ENCODE measurements at places on chromosomes 13 and 19.

DNA sequence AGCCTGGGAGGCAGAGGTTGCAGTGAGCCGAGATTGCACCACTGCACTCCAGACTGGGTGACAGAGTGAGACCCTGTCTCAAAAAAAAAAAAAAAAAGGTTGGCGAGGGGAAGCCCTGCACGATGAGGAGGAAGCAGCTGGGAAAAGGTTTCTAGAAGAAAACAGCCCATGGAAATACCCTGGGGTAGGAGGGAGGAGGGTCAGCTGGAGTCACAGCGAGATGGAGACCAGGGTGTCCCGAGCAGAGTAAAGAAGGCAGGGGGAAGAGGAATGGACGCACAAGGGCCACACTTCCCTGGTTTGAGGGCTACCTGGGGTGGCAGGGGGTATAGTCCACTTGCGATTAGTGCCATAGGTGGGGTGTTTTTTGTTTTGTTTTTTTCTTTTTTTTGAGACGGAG is 6.4 kb downstream of the KANK3 start:
- no peak for DNase-seq

DNA sequence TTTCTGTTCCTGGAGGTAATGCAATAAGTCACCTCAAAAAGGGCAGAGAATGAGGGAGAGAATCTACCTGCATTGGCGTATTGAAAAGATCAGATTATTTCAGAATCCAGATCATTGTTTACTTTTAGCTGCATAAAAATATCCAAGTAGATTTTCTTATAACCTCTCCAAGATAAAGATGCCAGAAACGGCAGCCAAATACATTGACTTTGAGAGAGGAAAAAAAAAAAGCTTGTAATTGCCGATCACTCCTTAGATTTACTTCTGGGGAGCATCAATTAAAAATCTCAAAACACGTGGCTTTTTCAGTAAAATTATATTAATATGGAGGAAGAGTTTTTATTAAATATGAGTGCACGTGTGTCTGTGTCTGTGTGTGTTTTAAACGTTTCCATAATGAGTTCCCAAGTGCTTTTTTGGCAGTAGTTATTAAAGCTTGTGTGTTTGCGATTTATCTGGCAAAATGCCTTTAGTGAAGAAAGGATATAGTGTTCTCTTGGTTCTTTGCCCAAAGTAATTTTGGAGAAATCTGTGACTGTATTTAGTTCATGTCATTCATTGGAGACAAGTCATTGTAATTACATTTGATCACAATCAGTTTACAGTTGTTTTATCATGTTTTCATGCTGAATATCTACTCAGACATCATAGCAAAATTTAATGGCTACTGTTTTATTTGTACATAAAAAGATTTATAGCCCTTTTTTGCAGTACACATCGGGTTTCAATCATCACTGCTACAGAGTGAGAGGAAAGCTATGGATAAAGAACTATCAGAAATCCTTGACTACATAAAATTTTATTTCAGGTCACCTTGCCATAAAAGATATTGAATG is 176.1 kb downstream of the TM9SF2 start:
- DNase-seq, result no peak

GRCh38 chr13:67299751-67300150 is 69.6 kb upstream of the PCDH9 start:
- DNase-seq, result no peak

DNA sequence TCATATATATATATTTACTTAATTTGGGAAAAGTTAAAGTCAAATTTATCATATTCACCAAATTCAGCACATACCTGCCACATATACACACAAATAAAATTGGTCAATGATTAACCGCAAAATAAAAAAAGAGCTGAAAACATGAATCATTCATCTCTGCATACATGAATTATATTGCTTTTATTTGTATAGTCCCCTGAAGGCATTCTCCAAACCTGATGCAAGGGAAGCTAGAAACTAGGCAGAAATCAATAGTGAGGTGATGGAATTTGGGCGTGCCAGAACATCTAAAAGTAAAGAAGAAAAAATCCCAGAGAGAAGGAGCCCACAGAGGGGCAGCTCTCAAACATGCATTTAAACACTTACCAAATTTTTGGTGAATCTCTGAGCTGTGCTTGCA is 60.1 kb downstream of the UFM1 start:
- no peak for DNase-seq

GRCh38 chr13:99601535-99601934 is 100.3 kb downstream of the TM9SF2 start:
- DNase-seq, result no peak

DNA sequence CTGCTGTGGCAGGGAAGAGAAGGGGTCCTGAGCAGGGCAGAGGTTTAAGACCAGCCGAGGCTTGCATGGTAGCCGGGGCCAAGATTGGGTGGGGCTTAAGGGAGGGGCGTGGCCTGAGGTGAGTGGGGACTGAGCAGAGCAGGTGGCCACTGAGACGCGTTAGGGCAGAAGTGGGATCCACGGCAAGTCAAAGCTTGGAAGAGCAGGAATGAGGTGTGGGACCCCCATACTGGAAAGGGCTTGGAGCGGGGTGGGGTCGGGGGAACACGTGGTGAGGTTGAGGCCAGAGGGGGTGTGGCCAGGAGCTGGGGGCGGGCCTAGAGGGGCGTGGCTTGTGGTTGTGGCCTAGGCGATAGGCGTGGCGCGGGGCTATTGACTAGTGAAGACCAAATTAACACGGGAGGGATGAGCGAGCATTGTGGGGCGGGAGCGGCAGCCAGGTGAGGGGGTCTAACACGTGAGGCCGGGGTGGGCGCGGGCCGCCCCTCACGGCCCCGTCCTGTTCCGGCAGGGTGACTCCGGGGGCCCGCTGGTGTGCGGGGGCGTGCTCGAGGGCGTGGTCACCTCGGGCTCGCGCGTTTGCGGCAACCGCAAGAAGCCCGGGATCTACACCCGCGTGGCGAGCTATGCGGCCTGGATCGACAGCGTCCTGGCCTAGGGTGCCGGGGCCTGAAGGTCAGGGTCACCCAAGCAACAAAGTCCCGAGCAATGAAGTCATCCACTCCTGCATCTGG is 3.3 kb downstream of the CFD start:
- DNase-seq, result peak; percentile 65

DNA sequence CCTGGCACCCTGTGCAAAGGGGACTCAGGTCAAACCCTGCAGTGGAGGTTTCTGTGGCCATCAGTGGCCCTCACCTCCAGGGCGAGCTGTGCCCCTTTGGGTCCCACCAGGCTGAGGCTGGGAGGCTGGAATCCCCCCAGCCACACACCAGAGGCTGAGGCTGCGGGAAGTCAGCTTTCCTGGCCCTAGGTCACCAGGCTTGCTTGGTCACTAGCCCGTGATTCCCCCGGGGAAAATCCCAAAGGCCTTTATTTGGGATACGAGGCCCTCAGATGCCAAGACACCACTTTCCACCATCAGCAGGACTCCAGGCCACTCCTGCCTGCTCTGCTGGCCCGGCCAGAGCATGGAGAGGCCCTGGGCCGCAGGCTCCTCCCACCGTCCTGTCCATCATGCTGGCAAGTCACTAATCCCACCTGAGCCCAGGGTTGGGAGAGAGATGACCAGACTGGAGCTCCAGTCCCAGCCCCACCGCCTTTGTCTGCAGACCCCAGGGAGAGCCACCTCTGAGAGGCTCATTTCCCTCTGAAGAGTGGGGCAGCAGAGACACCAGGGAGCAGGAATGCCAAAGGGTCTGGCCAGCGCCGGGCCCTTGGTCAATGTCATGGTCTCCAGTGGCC is 4.7 kb downstream of the NKPD1 start:
- no peak for DNase-seq

DNA sequence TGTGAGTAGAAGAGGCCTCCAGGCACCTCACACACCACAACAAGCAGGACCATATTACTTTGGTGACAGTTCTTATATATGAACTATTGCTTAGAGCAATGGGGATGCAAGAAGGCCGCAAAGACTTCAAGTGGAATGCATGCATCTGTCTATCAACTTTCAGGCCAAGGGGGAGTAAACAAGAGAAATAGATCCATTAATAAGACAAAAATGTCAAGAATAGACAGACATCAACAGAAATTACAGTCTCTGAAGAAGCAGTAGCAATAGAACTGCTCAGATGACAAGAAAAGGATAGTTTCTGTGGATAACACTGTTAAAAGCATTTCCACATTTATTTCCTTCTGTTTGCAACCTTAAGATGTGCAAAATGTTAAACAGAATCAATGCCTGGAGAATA is 1057.7 kb downstream of the UQCRFS1 start:
- DNase-seq, result no peak

DNA sequence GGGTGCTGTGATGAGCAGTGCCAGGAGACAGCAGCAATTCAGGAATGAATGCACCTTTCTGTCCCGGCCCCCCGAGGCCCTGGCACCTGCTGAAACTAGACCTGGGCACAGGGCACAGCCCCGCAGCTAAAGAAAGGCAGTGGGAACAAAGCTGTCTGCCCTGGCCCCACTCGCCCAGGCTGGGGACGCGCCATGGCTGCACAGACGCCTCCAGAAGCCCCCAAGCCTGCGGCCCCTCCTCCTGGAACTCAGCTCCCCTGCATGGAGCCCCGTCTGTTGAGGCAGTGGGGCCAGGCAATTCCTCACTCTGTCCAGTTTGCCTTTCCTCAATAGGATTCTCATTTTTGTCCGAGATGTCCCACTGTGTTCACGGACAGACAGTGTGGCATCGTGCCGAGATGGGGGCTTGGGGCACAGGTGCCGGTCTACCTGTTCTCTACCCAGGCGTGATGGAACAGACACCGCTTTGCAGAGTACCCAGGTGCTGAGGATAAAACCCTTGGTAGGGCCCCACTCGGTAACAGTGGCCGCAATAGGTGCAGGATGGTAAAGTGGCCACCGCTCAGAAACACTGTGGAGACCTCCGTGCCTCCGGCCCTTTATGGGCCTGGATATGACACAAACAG is 146.5 kb upstream of the SOX1 start:
- DNase-seq, result no peak

GRCh38 chr19:4390567-4391305 is 9.6 kb downstream of the SH3GL1 start:
- no peak for DNase-seq

GRCh38 chr13:77262198-77262597 is 64.7 kb downstream of the MYCBP2 start:
- no peak for DNase-seq

DNA sequence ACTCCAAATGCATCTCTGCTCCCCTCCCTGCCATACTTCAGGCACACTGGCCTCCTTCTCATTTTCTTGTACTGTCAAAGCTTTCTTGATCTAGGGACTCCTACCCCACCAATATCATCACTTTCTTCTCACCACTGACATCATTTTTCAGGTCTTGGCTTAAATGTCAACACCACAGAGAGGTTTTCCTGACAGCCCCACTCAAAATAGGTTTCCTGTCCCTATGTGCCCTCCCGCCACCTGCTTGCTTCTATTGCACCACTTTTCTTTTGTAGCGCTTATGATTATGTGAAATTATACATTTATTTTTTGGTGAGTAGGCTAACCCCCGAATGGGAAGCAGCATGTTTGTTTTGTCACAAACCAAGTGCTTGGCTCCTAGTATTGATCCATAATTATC is 164.6 kb downstream of the NDFIP2 start:
- no peak for DNase-seq

DNA sequence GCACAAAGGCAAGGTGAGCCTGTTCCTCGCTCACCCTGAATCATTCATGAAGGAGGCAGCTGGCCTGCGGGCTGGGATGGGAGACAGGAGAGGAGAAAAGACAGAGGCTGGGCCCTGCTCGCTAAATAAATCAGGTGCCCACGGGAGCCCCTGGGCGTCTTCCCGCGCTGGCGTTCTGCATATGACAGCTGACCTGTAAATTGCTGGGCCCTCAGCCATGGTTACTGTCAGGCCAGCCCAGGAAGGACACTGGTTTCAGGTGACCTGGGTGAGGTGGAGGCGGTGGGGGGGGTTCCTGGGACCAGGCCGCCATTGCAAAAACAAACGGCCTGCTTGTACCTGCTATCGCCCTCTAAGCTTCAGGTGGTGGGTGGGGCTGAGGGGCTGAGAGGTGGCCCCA is 3.4 kb upstream of the PTBP1 start:
- DNase-seq, result no peak

GRCh38 chr13:67224148-67224846 is 5.8 kb downstream of the PCDH9 start:
- no peak for DNase-seq

GRCh38 chr13:42168496-42168895 is 103.5 kb upstream of the AKAP11 start:
- DNase-seq, result no peak

GRCh38 chr19:344625-345319 is at the start of gene MIER2:
TSS of gene MIER2 (minus strand) at chr19:344796. CDS start at chr19:344782, 14 bp downstream.
- peak; percentile 86 for DNase-seq

- no peak for DNase-seq
These were observed 28.3 kb downstream of the CEBPA start for GRCh38 chr19:33273881-33274662.

GRCh38 chr19:10110076-10110971 is 1.2 kb upstream of the P2RY11 start:
- no peak for DNase-seq

- peak; percentile 53 for DNase-seq
These were observed 68.4 kb upstream of the TM9SF2 start for GRCh38 chr13:99432609-99433542.

- DNase-seq, result no peak
These were observed 6.4 kb downstream of the WDR87 start for GRCh38 chr19:37899966-37900365.

DNA sequence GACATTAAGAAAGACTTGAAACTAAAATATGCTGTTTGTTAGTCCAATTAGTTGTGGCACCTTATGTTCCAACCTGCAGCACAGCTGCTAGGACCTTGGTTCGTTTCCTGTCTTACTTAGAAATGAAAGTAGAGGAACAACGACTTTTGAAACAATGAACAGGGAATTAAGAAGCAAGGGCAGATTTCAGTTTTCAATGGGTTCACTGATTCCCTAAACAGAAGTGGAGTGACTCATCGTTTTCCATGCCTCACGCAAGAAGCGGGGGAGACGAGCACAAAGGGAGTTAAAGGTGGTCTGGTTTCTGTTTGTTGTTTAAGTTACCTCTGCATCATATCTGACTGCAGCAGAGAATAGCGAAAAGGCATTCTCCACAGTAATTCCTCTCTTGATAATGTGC is 44.8 kb downstream of the PHF11 start:
- no peak for DNase-seq

- DNase-seq, result no peak
These were observed 15.9 kb upstream of the KCTD15 start for GRCh38 chr19:33780746-33781145.

- no peak for DNase-seq
These were observed 46.3 kb upstream of the ZNF737 start for GRCh38 chr19:20611866-20612265.

DNA sequence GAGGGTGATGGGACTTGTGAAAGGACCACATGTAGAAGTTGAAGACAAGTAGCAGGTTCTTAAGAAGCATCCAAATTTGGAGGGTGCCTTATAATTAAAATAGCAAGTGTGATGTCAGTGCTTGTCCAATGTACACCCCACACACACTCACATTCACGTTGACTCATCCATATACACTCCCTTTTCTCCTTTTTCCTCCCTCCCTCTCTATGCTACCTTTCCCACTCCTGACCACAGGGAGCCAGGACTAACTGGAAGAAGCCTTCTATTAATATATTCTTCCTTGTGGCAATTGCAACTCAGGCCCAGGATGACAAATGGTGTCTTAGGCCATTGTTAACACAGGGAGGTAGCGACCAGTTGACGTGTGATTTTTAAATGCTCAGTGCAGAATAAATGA is 16.3 kb upstream of the GPR183 start:
- no peak for DNase-seq
